Hippocampal formation (tissue), 2 donors: ENCODE measurements at places on chromosomes 4 and X.
A peak's percentile ranks its signal among the peaks of the same experiment; 100 is the strongest.

- DNase-seq: no peak
These were observed 242.3 kb downstream of the GALNTL6 start for GRCh38 chr4:172055498-172055897.

- DNase-seq: no peak
These were observed 187.3 kb upstream of the CXCL13 start for GRCh38 chr4:77418333-77418732.

- DNase-seq: no peak
These were observed 188.0 kb upstream of the C1QTNF7 start for GRCh38 chr4:15239866-15240265.

- no peak for DNase-seq
These were observed 24.3 kb upstream of the CD38 start for GRCh38 chr4:15753786-15754185.

DNA sequence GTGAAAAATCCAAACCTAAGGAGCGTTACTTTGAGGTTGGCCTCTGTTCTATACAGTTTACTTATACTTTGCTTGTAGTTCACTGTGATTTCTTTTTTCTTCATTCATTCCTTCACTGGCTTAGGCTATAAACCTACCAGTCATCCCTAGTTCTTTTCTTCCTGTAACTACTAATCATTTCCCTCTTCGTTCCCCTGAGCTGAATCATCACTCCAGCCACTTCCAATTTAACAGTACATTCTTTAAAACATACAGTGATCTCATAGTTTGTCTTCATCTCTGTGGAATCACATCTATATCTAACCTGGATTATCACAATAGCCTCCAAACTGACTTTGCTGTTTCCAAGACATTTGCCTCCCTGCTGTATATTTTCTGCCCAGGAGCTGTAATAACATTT lies 25.2 kb upstream of the NPFFR2 start:
- DNase-seq: no peak

DNA sequence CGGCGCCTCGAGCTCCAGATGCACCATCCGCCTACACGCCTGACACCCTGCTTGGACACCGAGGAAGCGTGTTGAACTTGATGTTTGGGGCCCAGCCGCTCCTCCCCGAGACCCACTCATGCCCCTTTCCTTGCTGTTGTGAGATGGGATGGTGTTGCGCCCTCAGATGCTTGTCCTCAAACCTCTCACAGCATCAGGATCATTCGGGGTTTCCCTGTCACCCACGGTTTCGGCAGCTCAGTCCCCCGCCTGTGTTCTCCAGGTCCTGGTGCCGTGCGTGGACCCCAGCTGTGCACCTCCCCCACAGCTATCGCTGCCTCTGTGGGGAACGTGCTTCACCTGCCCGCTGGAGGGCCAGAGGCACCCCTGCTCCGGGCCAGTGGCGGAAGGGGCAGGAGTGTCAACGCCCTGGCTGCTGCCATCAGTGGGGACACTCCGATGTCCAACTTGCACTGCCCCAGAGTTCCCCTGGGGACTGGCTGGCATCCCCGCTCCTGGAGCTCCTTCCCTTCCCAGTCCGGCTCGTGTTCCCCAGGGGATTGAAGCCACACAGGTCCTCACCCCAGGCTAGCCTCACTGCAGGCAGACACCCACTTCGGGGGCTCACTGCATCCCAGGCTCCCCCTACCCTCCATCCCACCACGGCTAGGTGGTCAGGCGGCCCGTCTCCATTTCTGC lies 82.3 kb upstream of the ADRA2C start:
- DNase-seq: no peak

DNA sequence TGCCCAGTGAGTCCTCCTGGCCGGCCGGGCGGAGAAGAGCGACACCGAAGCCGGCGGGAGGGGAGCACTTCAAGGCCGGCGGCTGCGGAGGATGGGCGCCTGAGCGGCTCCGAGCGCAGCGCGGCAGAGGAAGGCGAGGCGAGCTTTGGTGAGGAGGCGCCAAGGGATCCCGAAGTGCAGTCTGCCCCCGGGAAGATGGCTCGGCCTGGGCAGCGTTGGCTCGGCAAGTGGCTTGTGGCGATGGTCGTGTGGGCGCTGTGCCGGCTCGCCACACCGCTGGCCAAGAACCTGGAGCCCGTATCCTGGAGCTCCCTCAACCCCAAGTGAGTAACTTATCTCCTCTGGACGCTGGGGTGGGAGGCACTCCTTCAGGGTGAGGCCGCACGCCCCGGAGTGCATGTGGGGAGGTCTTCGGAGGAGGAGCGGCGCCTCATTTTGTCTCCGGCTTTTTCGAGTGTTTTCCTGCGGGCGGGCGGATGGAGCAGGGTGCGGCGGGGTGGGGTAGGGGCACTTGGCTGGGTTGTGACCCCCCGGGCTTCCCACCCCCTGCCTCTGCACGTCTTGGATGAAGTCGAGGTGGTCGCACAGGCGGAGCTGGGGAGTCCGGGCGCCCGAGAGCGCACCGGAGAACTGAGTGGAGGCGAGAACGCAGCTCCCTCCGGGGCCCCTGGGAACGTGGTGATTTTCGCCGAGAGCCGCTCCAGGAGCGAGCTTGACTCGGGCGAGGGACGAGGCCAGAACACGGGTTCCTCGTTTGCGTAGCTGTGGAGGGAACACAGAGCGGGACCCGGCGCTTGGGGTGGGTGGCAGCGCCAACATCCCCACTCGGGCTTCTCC lies 979 bp downstream of the EFNB1 start:
- no peak for DNase-seq

DNA sequence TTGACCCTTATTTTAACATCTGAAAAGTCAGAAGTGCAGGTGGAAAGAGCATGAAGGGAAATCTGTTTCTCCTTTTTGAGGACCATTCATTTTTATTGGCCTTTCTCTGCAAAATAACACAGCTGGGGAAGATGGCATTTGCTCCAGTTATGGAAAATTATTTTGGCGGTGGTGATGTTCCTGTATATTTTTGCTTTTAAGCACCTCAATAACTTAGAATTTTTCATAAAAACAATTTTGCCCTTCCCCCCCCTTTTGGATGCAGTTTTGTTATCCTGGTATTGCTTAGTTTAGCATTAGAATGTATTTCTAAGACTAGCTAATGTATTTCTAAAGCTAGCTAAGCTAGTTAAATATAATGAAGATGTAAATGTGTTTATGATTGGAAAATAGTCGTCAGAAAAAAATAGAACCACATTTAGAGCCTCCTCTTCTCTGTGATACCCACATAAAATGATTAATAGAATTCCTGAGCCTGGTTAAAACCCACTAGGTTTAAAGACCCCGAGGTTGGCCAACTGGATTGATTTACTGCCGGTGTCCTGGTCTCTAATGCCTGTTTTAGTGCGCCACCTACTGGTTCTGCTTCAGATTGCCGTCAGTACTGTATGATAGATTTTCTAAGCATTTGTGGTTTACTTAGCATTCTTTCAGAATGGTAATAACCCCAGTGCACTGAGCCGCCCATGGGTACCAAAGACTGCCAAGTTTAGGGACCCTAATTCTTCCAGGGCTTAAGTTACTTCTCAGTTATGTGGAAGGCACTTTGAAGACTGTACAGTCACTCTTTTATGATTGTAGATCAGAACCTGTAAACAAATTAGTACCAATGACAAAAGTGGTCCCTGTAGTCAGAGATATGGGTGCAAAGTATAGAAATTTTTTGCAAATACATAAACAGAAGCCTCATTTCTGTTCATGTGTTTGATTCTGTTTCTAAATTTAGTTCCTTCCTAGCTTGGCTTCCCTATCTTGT lies 11.4 kb downstream of the KLF3 start:
- DNase-seq: peak; percentile 75

GRCh38 chr4:110589297-110589696 lies 33.6 kb downstream of the PITX2 start:
- DNase-seq: no peak

GRCh38 chr4:185836241-185837084 lies 24.5 kb upstream of the SORBS2 start:
- DNase-seq: no peak

DNA sequence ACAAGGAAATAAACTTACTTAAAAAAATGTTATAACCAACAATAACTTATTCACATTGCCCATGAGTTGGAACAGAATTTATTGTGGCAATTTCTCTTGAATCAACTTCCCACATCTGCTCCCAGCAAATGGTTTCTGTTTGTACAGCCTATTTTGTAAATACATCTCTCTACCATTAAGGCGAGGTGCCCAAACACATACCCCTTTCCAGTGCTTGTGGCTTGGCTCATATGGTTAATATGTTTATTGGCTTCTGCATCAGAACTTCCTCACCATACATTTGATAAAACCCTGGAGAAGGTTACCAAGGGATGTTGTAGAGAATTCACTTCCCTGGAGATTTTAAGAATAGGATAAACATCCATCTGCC lies 207.1 kb downstream of the SOWAHB start:
- no peak for DNase-seq

- no peak for DNase-seq
These were observed 55.8 kb upstream of the F8A3 start for GRCh38 chrX:155514225-155514624.

GRCh38 chrX:49071877-49072711 lies 1.7 kb downstream of the PRAF2 start:
- peak; percentile 23 for DNase-seq

- no peak for DNase-seq
These were observed 33.3 kb upstream of the ZNF280C start for GRCh38 chrX:130301977-130302376.

DNA sequence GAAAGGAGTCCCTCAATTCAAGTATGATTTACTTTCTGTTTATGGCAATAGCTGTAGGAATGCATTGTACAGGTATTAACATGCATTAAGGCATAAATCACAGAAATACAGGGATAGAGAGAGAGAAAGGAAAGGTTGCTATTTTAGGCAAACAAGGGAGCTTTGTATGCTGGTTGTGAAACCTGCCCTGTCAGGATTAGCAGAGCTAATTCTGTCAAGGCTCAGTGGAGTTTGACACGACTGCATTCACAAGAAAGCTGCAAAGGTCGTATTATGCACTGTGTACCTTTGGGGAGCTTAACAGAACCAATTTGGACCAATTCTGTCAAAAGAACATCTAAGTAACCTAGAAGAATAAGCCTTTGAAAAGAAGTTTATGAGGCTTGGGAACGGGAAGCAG lies 239.3 kb downstream of the GRIA2 start:
- no peak for DNase-seq

- no peak for DNase-seq
These were observed 9.2 kb upstream of the ABLIM2 start for GRCh38 chr4:8167815-8168214.

GRCh38 chr4:140374130-140374477 lies 658 bp downstream of the SCOC start:
- DNase-seq: no peak
